ENCODE measurements at places on chromosomes 3 and 15. TPM values are rescaled to one million over a fixed set of nuclear protein-coding genes. Genes with fewer than 3 reads are reported as not detected.

Gene IP6K1
- total RNA-seq, result 53.4 TPM

Gene ATR
- 47.1 TPM for total RNA-seq

Gene TGM5
- total RNA-seq, result not detected

Gene MEX3B
- 1.5 TPM for total RNA-seq

Gene KIF7
- total RNA-seq, result 0.10 TPM

Gene DUOX2
- total RNA-seq, result not detected

Gene ZBED2
- 0.16 TPM for total RNA-seq

Gene MORC1
- total RNA-seq, result not detected

Gene LRIG1
- 11.7 TPM for total RNA-seq

Gene TMEM212
- total RNA-seq, result not detected

Gene RTP3
- not detected for total RNA-seq

Gene GPR149
- total RNA-seq, result not detected
